Astrocyte of the cerebellum (primary cell): ENCODE measurements at places on chromosomes 11 and 22.

- no peak for DNase-seq
Observed at GRCh38 chr11:79155237-79155636, 285.6 kb downstream of the TENM4 start.

DNA sequence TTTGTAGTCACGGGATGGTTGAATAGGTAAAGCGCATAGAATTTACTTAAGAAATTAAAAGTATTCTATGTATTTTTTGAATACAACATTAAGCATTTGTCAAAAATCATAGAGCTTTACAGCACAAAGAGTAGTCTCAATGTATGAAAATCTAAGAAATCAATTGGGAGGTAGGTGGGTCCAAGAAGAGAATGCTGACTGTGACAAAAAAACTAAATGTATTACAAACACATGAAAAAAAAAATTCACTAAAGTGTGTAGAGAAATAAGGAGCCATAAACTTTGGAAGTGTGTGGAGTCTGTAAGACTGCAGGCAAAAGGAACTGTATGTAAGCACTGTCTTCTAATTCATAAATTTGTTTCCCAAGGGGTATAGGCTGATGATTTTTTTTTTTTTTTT, 558.3 kb downstream of the JRKL start:
- no peak for DNase-seq

DNA sequence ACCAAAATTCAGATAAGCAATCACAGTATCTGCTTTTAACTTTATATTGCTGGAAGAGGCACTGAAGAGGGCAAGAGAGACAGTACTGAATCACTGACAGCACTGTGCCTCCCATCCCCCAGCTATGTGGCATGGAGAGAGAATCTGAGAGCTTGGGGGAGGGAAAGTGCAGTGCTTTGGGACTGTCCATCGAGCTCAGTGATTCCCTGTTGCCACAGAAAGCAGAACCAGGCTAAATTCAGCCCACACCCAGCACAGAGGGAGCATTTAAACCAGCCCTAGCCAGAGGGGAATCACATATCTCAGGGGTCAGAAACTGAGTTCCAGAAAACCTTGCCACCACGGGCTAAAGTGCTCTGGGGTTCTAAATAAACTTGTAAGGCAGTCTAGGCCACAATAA, 44.3 kb downstream of the KCNQ1 start:
- no peak for DNase-seq

GRCh38 chr22:36726007-36726380, 22.4 kb upstream of the CACNG2 start:
- no peak for DNase-seq

- no peak for DNase-seq
Observed at GRCh38 chr11:66112041-66112491, 42.0 kb downstream of the PACS1 start.

GRCh38 chr11:4957396-4957795, 1.9 kb upstream of the OR51A2 start:
- no peak for DNase-seq

DNA sequence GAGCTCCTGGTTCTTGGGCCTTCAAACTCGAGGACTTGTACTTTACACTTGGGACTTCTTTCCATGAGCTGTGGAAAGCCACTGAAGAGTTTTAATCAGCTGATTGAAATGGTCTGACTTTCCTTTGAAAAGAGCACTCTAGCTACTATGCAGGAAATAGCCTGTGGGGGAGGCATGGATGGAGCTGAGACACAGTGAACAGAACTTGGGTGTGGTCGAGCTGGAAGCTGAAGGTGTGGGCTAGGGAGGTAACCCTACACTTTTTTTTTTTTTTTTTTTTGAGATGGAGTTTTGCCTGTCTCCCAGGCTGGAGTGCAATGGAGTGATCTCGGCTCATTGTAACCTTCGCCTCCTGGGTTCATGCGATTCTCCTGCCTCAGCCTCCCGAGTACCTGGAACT, 17.5 kb upstream of the CAPRIN1 start:
- no peak for DNase-seq

DNA sequence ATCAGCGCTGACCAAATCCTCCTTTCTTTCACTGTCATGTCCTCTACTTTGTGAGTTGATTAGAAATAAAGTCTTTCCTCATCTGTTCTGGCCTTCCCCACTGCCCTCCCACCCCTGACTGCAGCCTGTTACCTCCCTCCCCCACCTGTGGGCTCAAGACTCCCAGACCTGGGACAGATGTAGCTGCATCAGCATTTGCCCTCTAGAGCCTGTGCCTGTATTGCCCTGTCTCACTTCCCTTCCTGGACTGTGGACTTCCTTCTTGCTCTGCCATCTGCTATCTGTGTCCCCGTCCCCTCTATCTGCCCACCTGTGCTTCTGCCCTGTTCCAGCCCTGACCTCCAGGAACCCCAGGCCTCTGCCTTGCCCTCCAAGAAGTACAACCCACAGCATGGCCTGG, 122.5 kb downstream of the GALNT18 start:
- DNase-seq = no peak

DNA sequence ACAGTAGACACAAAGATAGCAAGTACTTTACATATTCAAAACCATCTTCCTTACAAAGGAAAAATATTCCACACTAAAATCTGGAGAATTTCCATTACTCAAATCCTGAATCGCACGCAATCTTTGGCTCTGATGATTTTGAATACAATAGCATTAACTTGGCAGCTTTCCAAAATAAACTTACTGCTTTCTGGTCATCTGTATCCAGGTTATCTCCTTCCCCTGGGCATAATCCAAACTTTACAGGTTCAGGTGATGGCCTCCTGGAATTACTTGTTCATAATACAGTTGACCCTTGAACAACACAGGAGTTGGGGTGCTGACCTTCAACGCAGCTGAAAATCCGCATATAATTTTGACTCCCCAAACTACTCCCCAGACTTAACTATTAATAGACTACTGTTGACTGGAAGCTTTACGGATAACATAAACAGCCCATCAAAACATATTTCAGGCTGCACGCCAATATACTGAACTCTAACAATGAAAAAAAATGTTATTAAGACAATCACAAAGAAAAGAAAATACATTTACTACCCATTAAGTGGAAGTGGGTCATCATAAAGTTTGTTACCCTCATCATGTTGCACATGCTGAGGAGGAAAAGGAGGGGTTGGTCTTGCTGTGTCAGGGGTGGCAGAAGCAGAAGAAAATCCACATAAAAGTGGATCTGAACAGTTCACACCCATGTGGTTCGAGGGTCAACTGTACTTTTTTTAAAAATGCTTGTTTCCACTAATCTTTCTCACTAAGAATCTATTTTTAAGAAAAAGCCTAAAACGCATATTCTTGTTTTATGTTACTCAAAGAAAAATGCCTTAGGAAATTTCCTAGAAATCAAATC, 6.5 kb downstream of the MTMR2 start:
- DNase-seq = no peak

GRCh38 chr11:5420993-5421392, 918 bp upstream of the OR51Q1 start:
- DNase-seq = no peak

GRCh38 chr11:99554232-99554903, 533.6 kb downstream of the CNTN5 start:
- DNase-seq = no peak

DNA sequence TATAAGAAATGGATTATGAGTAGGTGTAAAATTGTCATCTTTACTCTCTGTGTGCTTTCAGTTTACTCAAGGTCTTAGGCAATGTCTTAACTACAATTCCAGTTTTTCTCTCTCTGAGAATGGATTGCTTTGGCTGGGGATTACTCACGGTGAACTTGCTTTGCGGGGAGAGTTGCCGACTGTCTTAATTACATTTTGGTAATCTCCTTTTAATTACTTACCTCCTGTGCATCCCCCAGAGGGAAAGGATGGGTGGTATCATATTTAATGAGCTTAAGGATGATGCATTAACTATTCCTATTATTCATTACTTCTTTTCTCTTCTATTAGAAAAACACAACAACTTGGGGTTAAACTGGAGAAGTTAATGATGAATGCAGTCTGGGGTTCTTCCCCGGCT, 159.4 kb downstream of the MPPED1 start:
- no peak for DNase-seq
